Stimulated activated CD8-positive, alpha-beta memory T cell treated with anti-CD3 and anti-CD28 coated beads, Interleukin-12 subunit alpha, Interleukin-12 subunit beta, amount 100 ng/mL, for 4 hours (primary cell): ENCODE measurements at places on chromosomes 1 and 21.

- DNase-seq: no peak
Measured at GRCh38 chr1:103527331-103527730, 1.8 kb downstream of the RNPC3 start.

DNA sequence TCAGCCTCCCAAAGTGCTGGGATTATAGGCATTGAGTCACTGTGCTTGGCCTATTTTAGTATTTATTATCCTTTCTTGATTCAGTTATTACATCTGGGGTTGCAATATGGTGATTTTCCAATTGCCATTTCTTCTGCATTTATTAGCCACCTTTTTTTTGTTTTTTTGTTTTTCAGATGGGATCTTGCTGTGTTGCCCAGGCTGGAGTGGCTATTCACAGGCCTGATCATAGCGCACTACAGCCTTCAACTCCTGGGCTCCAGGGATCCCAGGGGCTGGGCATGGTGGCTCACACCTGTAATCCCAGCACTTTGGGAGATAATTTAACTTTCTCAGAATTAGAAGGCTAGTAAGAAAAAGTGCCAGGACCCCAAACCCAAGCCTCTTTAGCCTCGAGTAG, 82.1 kb upstream of the PGD start:
- no peak for DNase-seq

DNA sequence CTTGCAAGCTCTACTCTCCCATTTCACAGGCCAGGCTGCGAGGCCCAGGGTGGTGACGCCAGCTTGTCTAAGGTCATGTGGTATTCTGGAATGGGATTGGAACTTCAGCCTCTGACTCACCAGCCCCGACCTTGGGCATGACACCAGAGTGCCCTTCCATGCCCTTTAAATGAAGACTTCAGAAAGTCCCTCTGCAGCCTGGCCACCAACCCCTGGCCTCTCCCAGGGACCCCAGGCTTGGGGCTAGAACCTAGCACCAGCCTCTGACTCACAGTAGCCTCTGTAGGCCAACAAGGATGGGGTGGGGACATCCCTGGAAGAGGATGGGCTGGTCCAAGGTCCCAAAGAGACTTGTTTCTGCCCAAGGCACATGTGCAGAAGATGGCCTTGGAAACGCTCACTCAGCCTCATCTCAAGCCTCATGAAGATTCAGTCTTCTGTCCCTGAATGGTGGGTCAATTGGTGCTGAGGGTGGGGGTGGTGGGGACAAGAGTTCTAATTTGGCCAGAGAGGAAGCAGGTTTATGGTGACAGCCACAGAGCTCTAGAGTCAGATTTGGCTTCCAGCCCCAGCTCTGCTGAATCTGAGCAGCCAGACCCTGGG, 36.1 kb upstream of the RUNX3 start:
- no peak for DNase-seq

DNA sequence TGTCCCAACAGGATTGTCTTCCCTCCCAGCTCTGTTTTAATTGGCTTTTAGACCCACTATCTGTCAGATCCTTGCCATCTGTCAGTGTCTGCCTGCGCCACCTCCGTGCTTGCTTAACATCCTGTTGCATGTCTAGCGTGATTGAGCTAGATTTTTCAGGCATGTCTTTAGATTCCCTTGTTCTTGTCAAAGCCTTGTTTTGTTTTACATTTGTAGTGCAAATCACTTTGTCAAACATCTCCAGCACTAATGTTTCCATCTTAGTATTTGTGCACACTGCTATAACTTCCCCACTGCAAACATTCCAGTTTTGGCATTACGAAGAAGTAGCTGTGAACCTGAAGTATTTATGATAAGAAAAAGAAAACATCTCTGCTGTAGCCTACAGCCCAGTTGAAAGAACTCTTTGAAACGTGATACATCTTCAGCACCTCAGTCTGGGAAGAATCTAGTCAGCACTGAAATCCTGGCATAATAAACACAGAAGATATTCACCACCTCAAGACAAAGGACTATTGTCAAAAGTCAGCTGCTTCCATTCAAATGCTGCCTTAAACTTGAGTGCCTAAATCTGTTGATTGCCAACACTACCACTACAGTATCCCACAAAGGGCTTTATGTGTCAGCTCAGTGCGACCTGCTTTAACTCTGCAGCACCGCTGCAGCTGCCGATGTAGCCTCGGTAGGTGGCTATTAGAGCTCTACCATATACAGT, 105.0 kb downstream of the FNBP1L start:
- no peak for DNase-seq

DNA sequence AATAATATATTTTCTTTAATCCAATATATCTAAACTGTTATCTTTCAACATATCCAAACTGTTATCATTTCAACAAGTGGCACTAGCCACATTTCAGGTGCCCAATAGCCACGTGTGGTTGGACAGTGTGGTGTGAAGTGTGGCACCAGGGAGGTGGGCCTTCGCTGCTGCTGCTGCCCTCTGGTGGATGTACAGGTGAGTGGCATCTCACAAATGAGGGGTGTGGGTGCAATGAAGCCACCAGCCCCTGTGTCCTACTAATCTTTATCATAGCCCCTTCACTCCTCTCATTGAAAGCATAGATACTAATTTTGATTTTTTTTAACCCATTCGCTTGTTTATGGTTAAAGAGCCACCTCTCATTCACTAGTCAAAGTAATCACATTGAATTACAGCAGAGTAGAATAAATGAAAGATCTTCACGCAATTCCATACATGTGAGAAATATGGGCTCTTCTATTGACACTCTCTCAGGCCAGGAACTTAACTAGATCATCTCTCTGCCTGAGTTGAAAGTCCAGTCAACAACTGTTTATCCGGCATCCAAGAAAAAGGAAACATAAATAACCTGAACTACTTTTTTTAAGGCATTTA, 499.2 kb downstream of the OMA1 start:
- no peak for DNase-seq

- DNase-seq: no peak
Measured at GRCh38 chr1:221165839-221166500, 286.7 kb downstream of the HLX start.

DNA sequence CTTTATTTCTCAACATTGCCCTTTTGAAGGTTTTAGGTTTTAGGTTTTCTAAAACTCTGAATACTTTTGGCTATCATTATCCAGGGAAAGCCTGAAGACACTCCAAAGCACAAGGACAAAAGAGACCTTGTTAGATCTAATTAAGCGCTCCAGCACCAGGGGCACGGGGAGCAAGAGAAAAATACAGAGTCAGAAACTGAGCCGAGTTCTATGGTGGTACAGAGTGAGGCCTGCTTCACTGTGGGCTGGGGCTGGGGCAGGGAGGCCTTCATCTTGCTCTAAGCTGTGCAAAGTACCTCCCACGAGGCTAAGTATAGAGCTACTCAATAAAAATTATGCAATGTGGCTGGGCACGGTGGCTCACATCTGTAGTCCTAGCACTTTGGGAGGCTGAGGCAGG, 19.7 kb upstream of the RAB4A start:
- DNase-seq: no peak

DNA sequence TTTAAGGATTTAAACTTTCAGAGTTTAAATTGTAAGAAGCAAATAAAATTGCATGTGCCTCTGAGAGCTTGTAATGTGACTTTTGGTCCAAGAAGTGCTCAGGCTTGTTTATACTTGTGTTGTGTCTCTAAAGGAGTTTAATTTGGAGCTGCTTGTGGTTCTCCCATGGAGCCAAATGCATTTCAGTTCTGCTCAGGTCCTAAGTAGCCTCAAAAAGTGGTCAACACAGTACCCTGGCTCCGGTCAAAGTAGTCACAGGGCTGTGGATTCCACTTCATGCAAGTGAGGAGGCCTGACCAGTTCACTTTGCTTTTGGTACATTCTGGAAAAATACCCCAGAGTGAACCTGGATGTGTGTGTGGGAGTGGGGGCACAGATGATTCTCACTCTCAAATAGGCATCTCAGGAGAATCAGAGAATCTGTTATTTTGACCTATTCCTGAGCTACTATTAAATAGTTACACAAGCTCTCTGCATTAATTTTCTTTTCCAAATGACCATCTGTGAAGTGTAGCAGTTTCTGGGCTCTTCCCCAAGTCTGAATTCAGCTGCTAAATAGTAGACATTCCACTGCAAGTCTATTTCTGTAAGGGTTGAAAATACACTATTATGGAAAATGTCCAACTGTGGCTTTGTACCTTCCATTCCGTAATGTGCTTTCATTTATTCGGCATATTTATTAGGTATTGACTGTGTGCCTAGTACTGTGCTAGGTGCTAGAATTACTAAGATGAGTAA, 31.7 kb upstream of the AGO1 start:
- DNase-seq: no peak

GRCh38 chr21:21046063-21046462, 47.9 kb downstream of the NCAM2 start:
- DNase-seq: no peak

DNA sequence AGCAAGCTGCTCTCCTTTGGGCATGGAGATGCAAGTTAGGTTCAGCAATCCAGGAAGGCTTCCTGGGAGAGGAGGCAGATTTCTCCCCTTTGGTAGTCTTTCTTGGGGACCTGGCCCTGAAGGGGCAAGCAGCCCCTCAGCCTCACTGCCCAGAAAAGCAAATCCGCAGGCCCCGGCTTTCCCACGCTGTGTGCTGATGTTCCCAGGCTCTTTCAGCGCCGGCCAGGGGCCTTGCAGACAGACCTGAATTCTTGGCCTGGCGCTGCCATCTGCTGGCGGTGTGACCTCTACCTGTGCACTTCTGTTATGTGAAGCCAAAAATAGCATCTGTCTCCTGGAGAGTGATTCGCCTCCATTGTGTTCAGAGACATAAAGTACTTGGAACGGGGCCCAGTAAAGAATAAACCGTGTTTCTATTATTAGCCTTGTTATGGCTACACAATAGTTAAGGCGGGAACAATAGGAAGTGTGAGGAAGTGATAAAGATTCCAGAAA, 64.8 kb downstream of the ALPL start:
- DNase-seq: no peak

GRCh38 chr1:111154021-111154999, 14.3 kb downstream of the CEPT1 start:
- no peak for DNase-seq

- DNase-seq: no peak
Measured at GRCh38 chr1:10979483-10979920, 33.0 kb upstream of the TARDBP start.

DNA sequence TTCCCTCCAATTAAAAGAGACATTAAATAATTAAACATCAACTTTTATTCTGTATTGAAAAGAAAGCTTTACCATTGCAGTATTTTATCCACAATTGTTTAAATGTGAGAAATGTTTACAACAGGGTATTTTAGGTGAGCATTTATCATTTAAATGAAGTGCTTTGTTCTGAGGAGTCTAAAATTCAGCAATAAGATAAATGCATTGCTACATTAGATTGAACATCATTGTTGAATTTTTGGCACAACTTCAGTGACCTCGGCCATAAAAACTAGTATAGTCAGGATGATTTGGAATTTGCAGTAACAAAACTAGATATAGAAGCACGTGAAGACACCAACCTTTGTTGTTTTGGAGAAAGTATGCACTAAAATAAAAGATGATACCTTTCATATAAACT, 692.9 kb downstream of the USP25 start:
- no peak for DNase-seq

DNA sequence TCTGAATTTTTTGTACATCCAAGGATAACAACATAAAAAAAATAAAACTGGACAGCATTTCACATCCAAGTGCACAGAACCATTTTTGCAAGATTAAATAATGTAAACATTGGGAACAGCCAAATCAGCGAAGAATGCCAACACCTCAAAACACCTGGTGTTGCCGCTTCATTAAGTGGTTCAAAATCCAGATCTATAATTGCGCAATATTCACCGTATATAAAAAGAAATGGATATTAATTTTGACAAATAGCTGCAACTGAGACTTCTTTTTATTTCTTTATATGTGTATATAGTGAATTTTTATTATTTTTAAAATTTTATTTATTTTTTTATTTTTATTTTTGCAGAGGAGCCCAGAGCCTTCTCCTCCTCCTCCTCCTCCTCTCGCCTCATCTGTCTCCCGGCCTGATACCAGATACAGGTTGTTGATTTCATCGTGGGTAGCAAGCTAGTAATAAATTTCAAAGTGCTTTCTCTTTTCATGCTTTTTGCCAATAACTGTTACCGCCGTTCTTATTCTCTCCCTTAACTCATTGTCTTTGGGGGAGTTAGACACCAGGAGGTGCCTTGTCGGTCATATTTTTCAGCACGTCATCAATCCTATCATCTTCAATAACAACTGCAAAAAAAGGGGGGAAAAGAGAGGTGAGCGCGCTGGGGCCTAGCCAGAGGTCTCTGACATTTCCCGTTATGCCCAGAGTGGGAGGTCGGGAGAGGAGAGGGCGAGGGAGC, 2.7 kb downstream of the CAMK2N1 start:
- DNase-seq: no peak

- no peak for DNase-seq
Measured at GRCh38 chr1:60343736-60344135, 270.2 kb upstream of the C1orf87 start.

DNA sequence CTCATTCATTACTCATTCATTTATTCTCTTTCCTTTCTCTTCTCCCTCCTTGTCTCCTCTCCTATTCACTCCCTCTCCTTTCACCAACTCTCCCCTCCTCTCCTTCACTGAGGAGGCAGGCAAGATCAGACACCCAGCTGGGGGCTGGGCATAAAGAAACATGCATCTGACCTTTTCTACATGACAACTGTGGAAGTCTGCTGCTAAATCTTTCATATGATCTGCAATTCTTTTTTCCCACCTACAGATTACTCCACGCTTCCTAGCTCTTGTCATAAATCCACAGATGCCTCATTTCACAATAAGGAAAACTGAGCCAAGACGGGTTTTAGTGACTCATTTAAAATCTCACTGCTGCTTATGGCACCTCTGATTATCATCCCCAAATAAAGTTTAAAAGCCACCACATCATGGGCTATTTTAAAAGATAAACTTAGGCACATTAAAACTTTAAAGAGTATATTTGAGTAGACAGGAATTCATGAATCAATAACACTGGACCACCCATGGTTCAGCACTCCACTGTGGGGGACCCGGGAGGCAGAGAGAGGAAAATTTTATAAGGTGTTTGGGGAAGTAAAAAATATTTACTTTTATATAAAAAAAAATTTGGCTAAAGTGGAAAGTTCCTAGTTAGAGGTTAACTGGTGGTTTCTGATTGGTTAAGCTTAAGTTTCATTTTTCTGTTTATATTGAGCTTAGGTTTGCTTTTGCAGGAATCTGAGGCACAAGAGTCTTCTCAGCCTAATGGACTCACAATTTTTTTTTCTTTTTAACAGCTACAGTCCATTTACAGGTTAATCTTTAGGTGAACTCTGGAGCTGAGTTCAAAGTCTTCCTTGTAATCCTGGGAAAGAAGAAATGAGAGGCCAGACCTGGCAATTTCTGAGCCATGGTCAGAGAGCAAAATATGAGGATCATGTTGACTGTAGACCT, 55.8 kb upstream of the DNAH14 start:
- DNase-seq: no peak

GRCh38 chr1:39436842-39437241, 54.6 kb upstream of the BMP8A start:
- no peak for DNase-seq
